ENCODE measurements at places on chromosomes 13 and 19.

DNA sequence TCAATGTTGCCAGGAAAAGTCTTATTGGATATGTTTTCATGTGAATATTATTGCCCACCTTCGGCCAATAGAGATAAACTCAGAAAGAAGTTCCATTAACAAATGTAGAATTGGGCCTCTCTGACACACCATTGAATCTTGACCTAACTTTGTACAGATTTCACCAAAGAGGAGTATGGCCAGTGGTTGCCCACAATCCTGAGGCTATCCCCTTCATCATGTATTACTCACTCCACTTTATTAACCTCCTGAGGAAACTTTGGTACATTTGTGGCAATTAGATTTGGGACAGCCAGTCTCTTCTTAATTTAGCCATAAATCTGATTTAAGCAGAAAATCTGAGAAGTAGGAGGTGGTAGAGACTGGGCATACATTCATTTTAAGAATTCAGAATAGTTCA is 53.3 kb upstream of the POSTN start:
- no peak for DNase-seq

DNA sequence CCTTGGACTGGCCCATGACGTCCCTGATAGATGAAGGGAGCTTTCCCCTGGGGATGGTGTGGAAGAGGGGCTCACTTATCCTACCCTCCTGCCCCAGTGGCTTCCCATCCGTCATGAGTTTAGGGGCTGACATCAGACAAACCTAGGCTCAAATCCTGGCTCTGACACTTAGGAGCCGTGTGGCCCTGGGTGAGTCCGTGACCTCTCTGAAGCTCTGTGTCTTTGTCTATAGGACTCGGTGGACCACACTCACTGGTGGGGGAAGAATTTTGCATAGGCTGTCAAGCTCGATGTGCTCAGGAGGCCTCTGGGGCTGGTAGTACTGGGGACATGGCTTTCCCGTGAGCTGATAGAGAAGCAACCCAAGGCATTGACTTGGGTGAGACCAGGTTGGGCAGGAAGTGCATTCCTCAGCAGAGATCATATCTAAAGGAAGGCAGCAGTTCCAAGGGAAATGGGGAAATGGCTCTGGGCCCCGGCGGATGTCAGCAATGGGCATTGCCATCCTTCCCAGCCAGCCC is 17.4 kb upstream of the AP1M2 start:
- no peak for DNase-seq

GRCh38 chr19:49363268-49364082 is at the start of gene DKKL1:
TSS of gene DKKL1 (plus strand) at chr19:49363877. CDS start at chr19:49363999, 122 bp downstream.
- DNase-seq = peak; percentile 89

DNA sequence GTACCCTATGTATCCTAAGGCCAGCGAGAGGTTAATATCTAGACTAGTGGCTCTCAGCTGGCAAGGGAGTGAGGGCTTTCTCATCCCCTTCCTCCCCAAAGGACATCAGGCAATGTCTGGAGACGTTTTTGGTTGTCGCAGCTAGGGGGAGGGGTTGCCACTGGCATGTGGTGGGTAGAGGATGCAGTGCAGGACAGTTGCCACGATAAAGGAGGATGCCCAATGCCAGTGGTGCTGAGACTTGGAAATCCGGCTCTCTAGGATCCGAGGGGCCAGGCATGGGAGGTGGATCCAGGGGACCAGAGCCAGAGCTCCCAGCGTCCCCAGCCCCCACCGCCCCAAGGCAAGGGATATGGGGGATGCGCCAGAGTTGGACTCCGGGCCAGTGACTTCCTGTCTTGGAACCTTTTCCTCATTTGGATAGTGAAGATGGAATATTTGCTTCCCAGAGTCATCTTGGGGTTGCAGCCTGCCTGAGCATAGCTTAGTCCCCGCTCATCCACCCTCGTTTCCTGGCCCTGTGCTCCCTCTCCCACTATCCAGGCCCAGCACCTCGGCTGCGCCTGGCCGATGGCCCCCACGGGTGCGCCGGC is 4.9 kb downstream of the SSC5D start:
- DNase-seq = no peak

- DNase-seq = no peak
These were observed 73.1 kb downstream of the LATS2 start for GRCh38 chr13:20988033-20988908.

GRCh38 chr19:50378169-50378862 is 2.1 kb downstream of the NR1H2 start:
- no peak for DNase-seq

- peak; percentile 39 for DNase-seq
These were observed 706 bp upstream of the DNAJC3 start for GRCh38 chr13:95676105-95676761.

- peak; percentile 38 for DNase-seq
These were observed 282.9 kb downstream of the TSHZ3 start for GRCh38 chr19:31066385-31066784.

DNA sequence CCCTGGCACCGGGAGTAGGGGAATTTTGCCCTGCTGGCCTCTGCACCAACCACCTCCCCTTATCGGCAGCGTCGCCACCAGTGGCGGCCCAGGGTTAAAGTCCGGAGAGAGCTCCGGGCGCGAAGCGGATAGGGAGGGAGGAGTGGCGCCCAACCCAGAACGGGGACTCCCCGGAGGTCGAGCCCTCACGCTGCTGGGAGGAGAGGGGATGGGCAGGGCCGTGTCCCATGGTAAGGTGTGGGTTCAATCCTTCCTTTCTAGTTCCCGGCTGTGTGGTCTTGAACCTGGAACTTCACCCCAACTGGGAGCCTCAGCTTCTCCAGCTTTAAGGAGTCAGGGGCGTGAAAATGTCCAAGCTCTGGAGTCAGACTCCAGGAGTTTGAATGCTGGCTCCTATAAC is 23.3 kb upstream of the BCL3 start:
- no peak for DNase-seq

DNA sequence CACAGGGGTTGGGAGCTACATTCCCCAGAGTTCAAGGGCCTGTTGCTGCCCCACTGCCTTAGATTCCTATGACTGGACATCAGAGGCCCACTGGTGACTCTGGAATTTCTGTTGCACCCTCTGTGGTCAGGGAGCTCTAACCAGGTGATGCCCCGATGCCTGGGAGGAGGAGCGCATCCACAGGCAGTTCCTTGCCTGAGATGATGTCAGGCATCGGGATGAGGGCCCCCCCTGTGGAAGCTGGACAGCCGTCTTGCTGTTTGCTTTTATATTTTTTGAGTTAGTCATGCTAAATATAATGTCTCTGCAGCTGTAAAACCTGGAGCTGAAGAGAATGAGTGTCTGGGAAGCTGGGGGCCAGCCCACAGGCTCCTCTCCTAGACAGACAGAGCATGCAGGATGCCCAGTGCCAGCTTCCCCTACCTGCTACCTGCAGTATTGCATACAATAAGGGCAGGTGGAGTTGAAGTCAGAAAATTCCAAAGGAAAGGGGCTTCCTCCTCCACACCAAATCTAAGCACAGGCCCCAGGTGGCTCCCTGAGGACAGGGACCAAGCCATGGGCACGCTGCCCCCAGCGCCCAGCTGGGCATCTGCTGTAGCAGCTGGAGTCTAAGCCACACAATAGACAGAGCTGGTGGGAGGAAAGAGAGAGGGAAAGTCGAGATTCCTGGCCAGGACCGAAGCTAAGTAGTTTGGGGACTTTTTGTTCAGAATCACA is 16.2 kb downstream of the COL4A2 start:
- no peak for DNase-seq

- DNase-seq = no peak
These were observed 5.0 kb downstream of the CLIP3 start for GRCh38 chr19:36027696-36028095.

GRCh38 chr19:10138879-10139795 is 19.4 kb upstream of the EIF3G start:
- no peak for DNase-seq

- DNase-seq = no peak
These were observed 85.2 kb upstream of the FAM216B start for GRCh38 chr13:42696191-42696590.

Measured in SW 1271 (cell line).